ENCODE measurements at places on chromosomes 2 and 18.

DNA sequence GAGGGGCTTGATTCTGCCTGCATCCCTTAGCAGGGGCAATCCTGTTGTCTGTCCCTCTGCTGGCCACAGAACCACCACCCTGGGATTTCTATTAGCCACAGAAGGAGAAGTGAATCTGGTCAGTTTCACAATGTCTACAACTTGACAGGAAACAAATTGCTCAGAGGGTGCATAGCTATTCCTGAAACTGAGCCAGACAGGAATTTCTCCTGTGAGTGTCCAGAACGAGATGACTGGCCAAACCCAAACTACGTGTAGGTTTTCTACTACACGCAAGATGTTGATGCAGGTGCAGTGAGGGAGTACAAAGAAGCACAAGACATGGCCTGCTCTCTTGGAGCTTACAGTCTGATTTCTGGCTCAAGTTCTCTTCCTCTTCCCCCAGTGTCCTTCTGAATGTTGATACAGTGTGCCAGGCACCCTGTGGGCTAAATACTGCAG lies 201.9 kb downstream of the CLIP4 start:
- no peak for DNase-seq

GRCh38 chr2:150166313-150167051 lies 321.0 kb downstream of the RND3 start:
- no peak for DNase-seq

GRCh38 chr2:105580870-105581554 lies 163.7 kb upstream of the NCK2 start:
- DNase-seq, result no peak

- DNase-seq, result no peak
Measured at GRCh38 chr2:5229574-5229973, 462.6 kb upstream of the SOX11 start.

GRCh38 chr2:134501476-134502091 lies 217.2 kb downstream of the TMEM163 start:
- no peak for DNase-seq

- DNase-seq, result no peak
Measured at GRCh38 chr2:170986566-170987258, 57.7 kb downstream of the GORASP2 start.

DNA sequence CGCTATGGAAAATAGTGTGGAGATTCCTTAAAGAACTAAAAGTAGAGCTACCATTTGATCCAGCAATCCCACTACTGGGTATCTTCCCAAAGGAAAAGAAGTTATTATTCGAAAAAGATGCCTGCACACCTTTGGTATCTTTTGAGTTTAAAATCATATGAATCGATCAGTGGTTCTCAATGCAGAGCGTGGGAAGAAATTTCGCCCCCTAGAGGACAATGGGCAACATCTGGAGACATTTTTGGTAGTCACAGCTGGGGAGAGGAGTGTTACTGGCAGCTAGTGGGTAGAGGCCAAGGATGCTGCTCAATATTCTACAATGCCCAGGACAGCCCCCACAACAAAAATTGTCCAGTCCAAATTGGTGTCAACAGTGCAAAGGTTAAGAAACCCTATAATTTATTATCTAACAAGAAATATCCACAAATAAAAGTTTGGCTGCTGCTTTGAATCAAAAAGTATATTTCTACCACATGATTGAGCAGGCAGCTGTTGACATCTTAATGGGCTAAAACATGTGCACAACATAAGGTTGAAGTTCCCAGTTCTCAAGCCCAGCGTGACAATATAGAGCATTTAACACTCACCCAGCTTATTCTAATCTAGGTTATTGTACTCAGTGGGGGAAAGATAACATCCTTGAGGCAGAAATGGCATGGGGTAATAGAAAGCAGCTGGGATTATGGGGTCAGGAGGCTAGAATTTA lies 425.7 kb downstream of the LRATD1 start:
- DNase-seq, result no peak

- peak; percentile 9 for DNase-seq
Measured at GRCh38 chr2:106886916-106887758, 1.2 kb upstream of the ST6GAL2 start.

GRCh38 chr2:10305715-10306114 lies 3.0 kb downstream of the HPCAL1 start:
- no peak for DNase-seq

- peak; percentile 96 for DNase-seq
Measured at GRCh38 chr2:240921311-240921994, 15.3 kb downstream of the CROCC2 start.

DNA sequence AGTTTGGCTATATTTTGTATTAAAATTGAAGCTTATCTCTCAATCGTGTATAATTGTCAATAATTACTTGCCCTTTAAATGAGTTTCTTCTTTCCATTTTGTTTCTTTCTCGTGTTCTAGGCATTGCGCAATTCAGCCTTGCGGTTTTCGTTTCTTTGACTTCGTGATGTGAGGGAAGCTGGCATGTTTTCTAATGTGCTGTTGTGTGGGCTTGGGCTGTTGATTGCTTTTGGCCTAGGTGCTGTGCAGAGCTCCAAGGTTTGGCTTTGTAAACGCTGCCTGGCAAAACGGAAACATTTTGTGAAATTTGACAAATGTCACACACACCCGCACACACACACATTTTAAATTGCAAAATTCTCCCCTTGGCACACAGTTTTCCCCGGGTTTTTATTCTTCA lies 242.6 kb upstream of the TCF4 start:
- no peak for DNase-seq

DNA sequence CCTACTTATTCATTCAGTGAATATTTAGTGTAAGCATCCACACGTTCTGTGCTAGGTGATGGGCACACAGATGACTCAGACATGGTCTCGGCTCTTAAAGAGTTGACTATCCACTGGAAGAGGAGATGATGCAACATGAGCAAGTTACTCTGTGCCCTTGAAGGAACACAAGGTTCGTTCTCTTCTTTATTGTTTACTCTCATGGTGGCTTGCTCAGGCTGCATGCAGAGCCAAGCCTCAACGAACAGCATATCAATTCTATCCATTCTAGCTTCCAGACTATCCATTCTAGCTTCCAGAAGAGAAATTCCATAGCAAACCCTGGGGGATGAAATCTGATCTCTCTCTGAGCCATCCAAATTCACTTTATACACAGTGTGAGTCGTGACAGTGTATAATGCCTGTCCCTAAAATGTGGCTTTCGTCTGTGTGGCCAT lies 68.1 kb upstream of the CTAGE1 start:
- DNase-seq, result no peak

DNA sequence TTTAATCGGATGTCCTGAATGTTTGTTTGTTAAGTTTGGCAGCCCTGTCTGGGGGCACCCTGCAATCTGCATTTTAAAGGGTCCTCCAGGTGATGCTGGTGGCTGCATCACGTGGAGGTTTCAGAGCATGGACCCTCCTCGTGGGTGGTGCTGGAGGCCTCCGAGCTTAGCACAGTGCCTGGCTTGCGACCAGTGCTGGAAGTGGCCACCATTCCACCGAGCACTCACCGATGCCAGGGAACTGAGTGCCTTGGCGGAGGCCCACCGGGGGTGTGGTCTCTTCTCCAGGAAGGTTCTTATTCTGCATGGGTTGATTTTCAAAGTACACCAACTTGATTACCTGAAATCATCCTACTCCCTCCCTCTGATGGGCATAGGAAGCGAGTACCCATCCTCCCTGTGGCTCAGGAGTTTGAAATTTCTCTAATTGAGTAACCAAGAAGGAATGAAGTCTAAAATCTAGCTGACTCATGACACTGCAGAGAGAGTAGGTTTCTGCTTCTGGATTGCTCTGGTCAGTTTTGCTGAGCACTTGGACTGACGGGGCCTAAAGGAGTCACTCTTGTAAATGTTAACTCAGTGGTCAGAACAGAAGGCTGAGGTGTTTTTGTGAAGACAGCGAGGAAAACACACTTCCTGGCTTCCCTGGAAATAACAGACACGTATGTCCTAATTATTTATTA lies 58.1 kb upstream of the SLC66A3 start:
- peak; percentile 76 for DNase-seq

DNA sequence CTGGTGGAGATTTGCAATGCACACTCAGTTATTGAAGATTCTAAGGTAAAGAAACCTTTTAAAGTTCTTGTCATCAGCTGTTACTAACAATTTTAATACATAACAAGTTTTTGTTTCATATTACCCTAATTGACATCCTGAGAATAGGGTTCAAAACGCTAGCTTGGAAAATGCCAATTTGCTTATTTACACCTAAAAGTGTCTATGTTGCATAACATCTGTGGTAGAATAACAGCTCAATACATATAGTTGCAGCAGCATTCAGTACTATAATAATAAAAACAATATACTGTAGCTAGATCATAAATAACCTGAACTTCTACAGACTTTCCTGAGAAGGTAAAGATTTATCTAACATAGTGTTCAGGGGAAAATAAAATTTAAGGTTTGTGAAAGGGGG lies 219.0 kb downstream of the OSR1 start:
- DNase-seq, result no peak

DNA sequence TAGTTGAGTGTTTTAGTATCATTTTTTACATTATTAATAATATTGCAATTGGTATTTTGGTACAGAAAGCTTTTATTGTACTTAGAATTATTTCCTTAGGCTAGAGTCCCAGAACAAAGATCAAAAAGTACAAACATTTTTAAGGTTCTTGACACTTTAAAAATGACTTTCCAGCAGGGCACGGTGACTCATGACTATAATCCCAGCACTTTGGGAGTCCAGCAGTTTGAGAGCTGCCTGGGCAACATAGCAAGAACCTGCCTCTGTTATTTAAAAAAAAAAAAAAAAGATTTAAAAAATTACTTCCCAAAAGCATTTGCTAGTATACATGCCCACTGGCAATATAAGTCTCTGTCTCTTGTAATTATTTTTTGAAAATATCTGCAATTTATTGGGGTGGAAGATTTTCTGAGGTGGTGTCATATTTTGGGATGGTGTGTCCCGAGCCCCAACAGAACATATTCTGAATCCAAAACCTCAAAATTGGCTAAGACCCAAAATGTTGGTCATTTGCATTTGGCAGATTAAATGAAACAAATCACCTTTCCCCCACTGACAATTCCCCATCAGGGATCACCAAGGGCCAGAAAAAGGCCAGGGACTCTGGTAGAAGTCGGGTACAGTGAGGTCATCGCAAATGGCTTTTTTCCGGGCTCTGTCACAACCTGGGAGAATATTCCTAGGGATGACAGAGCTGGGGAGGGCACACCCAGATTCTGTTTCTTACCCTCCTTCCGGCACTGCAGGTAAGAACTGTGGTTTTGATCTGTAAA lies 42.1 kb downstream of the NIFK start:
- no peak for DNase-seq

- DNase-seq, result no peak
Measured at GRCh38 chr2:152565884-152566727, 151.2 kb downstream of the PRPF40A start.

GRCh38 chr18:32422201-32422600 lies 48.5 kb downstream of the GAREM1 start:
- DNase-seq, result no peak

DNA sequence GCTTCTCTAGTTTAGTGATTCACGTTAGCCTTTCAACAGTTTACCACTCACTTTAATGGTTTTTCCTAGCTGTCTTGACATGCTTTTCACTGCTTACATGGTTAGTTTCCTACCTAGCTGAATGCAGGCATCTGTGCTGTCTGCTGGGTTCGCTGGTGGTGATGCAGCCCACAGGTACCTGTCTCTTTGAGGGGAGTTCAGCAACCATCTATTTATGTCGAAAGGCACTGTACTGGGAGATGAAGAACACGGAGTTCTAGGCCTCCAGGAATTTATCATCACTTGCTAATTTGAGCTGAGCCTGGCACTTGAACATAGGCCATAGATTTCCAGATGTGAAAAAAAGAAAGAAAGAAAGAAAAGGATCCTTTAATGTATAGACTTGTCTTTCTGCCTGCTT lies 148.5 kb downstream of the NEDD4L start:
- no peak for DNase-seq

DNA sequence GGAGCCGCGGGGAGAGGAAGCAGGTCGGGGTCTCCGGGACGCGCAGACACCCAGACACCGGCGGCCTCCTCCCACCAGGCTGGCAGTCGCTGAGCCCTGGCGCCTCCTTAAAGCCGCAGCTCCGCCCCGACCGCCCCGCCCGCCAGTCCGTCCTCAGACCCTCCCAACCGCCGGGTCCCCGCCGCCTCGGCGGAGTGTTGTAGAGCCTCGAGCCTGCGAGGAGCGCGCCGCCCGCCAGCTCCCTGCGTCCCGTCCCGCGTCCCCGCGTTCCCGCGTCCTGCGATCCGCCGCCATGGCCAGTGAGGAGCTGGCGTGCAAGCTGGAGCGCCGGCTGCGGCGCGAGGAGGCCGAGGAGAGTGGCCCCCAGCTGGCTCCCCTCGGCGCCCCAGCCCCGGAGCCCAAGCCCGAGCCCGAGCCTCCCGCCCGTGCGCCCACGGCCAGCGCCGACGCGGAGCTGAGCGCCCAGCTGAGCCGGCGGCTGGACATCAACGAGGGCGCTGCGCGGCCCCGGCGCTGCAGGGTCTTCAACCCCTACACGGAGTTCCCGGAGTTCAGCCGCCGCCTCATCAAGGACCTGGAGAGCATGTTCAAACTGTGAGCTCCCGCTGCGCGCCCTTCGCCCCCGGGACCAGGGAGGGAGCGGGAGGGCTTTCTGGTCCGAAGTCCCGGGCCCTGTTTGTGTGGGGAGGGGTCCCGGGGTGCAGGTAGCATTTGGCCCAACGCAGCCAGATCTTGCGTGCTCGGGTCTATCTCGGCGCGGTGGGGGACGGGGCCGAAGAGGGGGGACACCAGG lies at the start of gene EFHD1:
TSS of gene EFHD1 (plus strand) at position 192 of the 793 bp plus-strand sequence. CDS start at position 293, 101 bp downstream.
- peak; percentile 67 for DNase-seq

DNA sequence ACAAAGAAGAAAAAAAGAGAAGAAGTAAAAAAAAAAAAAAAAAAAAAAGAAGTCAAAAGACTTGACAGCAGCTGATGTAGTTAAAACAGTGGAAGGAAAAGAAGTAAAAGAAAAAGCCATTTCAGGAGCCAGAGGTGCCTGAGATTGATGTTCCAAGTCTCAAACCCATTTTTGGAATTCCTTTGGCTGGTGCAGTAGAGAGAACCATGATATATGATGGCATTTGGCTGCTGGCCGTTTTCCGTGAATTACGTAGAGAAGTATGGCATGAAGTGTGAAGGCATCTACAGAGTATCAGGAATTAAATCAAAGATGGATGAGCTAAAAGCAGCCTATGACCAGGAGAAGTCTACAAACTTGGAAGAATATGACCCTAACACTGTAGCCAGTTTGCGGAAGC lies 7.6 kb upstream of the CHST10 start:
- DNase-seq, result no peak

GRCh38 chr2:38163006-38163405 lies 87.1 kb upstream of the CYP1B1 start:
- no peak for DNase-seq

GRCh38 chr18:77052983-77053309 lies 79.6 kb downstream of the MBP start:
- DNase-seq, result no peak

GRCh38 chr18:8765783-8766463 lies 60.6 kb downstream of the MTCL1 start:
- no peak for DNase-seq

DNA sequence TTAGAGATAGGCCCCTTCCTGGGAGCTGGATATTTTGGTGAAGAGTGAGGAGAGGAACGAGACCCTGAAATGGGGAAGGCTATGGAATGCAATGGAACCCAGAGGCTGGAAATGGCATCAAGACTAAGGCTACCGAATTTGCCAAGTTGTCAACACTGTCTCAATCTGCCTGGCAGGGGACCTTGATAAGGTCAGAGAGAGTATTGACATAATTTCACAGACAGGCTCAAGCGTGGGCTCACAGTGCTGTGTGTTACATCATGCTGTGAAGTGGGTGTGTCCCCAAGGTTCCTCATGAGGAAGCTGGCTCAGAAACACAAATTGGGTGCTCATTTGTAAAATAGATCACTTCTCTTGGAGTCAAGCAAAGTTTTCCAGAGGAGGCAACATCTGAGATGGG lies 51.8 kb upstream of the CYRIA start:
- no peak for DNase-seq

Data from AG08396 (cell line).